ENCODE measurements at places on chromosomes 12 and 14.

DNA sequence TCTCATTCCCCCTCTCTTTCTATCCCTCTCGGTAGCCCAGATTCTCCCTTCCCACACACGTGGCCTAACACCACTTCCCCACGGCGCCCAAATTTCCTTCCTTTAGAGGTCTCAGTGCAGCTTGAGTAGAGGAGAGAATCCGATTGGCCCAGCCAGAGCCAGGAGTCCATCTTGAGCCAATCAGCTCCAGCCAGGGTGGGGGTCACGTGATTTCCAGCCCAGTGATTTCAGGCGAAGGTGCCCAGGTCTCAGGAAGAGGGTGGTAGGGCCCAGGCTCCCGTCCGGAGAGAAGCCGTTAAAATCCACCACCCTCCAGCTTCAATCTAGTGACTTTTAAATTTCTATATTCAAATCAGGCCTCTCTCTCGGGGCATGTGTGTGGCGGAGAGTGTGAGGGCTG lies 45.2 kb upstream of the MYL2 start:
- no peak for DNase-seq

DNA sequence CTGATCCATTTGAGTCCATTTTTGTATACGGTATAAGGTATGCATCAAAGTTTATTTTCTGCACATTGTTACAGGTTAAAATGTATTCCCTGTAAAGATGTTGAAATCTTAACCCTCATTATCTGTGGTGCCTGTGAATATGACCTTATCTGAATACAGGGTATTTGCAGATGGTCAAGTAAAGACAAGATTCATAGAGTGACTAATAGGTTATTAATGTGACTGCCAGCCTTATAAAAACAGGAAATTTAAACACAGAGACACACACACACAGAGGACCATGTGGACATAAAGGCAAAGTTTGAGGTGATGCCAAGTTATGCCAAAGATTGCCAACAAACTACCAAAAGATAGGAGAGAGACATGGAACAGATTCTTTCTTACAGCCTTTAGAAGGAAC lies 347.2 kb upstream of the DCN start:
- DNase-seq, result no peak

GRCh38 chr14:95034788-95035187 lies 122.5 kb downstream of the DICER1 start:
- no peak for DNase-seq

GRCh38 chr14:94545131-94545841 lies 16.0 kb upstream of the SERPINA4 start:
- DNase-seq, result no peak

DNA sequence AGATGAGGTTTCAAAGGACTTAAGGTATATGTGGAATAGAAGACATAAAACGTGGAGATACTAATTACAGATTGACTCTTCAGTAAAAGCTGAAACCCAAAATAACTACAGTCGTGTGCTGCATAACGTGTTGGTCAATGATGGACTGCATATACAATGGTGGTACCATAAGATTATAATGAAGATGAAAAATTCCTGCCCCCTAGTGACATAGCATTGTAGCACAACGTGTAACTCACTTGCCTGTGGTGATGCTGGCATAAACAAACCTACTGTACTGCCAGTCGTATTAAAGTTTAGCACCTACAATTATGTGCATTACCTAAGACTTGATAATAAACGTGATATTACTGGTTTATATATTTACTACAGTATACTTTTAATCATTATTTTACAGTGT lies 150.3 kb downstream of the LRRK2 start:
- DNase-seq, result no peak

GRCh38 chr12:33383503-33383902 lies 56.1 kb downstream of the SYT10 start:
- no peak for DNase-seq

DNA sequence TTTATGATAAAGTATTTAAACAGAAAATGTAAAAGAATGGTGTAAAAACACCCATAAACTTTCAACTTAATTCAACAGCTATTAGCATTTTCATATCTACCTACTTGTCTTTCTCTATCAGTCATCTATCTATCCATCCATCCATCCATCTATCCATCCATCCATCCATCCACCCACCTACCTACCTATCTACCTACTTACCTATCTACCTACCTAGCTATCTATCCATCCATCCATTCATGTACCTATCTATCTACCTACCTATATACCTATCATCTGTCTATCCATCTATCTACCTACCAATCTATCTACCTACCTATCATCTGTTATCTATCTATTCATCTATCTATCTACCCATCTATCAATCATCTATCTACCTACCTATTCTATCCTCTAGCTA lies 8.5 kb downstream of the NOS1 start:
- no peak for DNase-seq

- no peak for DNase-seq
Observed at GRCh38 chr12:124001343-124001742, 28.3 kb downstream of the ZNF664 start.

DNA sequence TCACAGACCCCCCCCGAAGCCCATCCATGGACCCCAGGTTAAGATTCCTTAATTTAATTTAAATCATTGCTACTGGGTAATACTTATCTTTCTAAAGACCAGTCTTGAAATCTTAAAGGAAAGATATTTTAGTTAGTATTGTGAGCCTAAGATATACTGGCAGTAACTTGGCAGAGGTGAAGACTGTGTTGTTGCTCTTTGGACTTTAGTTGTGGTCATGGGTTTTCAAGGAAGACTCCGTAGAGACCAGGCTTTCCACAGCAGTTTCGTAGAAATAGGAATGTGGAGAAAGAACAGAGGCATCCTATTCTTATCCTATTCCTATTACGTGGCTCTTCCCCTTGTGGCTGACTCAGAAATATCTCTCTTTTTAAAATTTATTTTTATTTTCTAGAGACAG lies 99.0 kb downstream of the SCN8A start:
- no peak for DNase-seq

DNA sequence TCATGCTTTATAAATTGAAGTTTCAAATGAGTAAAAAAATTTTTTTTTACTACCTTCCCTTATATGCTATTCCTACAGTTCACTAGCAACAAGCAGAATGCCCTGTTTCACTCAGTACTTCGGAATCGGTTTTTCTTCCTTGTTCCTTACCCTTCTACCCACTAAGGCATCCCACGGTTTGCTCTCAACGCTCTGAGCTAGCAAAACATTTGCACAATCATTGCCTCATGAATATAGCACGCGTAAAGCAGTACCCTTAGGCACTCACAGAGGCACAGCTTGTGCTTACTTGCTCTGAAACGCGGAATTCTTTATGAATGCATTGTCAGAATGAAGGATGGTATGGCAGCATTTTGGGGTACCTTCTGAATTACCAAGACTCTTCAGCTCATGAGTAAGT lies 45.0 kb downstream of the PPP1R13B start:
- DNase-seq, result no peak

DNA sequence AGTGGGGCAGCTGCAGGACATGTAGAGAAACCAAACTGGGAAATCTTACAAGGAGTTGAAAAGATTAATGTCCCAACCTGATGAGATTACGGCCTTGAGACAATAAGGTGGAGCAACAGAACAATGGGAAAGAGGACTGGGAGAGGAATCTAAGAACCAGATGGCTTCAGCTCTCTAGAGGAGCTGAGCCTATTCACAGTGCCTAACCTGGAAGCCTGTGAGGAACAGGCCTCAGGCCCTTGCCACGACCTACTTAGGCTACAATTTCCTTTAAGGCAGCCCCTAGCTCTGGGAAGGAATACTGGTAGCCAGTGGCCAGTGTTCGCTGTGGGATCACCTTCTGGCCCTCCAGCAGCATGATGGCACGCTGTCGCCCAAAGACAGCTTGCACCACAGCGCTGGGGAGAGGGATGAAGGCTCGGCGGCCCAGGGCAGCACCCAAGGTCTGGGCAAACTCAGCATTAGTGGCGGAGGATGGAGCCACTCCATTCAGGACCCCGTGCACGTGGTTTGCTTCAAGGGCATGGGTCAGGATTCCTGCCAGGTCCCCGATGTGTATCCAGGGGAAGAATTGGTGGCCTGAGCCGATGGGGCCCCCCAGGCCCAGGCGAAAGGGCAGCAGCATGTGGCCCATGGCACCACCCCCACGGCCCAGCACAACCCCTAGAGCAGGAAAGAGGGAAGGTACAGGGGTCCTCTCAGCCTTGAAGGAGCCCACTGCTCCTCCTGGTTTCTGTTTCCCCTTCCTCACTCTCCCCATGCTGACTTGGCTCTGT lies 2.6 kb downstream of the SDR39U1 start:
- DNase-seq, result no peak

DNA sequence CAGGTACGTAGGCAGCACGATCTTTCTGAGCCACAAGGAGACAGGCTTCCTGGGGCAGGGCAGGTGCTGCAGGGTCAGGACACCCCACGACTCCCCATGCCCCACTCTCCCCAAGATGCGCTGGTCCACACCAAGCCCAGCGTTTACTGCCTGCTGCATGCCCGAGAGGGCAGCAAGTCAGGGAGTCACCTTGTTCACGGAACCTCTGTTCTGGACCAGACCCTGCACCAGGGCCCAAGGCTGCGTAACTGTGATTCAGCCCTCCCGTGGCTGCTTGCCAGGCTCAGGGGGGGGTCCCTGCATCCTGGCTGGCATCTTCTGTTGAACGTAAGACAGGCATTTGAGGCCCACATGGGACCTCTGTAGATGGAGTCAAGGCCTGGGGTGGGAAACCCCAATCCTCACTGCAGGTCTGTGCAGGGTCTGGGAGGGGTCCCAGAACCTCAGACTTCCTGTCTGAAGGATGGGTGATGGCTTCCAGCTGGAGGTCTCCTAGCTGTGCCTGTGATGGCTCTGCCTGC lies 228.6 kb upstream of the RTL1 start:
- DNase-seq, result no peak

- DNase-seq, result no peak
Observed at GRCh38 chr14:97410667-97411620, 613.8 kb downstream of the VRK1 start.

DNA sequence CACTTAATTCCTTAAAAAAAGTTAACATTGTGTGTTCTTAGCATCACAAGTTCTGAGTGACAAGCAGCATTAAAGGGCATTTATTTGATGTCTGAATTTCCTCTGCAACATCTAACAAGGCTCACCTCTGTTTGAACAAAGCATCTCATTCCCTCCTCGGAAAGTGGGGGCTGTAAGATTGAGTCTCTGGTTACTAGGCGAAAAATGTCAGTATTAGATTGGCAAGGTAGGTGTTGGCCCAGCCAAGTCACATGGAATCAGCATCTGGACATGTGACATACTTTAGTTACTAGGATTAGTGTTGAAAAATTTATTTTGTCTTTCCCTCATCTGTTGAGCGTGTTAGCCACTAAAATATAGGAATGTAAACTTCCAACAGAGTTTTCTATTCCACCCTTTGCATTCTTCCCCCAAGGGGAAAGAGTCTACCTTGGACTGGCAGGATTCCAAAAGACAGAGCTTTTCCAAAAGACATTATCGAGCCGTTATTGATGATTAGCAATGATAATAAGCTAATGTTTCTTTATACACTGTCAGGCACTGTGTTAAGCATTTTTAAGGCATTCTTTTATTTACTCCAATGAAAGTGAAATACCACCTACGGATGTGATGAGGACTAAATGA lies 194.9 kb upstream of the BTG1 start:
- DNase-seq, result no peak

DNA sequence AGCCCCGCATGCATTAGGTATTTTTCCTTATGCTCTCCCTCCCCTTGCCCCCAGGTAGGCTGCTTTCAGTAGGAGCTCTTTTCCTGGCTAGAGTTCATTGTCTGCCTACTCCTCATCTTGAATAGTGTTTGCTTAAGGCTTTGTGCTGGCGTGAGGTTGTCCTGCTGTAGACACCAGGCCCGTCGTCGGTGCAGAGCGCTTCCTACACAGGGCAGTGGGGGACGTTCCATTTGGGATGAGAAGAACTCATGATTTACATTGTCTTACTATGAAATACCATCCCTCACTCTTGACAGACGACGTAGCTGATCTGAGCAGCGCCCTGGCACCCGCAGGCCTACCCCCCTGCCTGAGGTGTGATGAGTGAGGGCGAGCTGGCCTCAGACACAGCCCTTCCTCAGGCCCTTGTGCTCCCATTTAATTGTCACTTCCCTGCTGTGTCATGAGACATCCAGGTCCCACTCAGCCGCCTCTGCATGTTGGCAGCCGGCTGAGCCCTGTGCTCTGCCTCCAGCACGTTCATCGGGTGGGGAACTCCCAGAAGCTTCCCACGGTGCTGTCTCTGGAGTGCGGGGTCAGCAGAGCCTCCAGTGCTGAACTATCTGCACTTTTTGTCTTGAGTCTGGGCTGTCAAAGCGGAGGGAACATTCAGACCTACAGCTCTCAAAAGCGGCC lies 76.0 kb downstream of the WDR20 start:
- no peak for DNase-seq

DNA sequence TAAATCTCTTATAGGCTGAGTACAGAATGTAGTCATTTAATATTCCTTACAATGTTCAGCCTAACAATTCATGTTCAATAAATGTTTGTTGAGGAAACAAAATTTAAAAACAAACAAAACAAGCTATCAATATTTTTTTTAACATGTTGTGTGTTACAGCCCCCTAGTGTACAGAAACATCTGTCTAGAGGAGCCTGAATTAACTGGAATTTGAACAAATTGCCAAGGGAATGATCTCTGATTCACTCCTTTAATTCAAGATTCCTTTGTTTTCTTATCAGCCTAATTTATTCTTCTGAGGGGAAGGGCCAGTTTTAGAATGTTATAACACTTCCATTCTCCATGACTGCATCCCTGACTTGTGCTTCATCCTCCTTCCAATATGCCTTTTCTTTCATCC lies 127.2 kb downstream of the CMAS start:
- no peak for DNase-seq

DNA sequence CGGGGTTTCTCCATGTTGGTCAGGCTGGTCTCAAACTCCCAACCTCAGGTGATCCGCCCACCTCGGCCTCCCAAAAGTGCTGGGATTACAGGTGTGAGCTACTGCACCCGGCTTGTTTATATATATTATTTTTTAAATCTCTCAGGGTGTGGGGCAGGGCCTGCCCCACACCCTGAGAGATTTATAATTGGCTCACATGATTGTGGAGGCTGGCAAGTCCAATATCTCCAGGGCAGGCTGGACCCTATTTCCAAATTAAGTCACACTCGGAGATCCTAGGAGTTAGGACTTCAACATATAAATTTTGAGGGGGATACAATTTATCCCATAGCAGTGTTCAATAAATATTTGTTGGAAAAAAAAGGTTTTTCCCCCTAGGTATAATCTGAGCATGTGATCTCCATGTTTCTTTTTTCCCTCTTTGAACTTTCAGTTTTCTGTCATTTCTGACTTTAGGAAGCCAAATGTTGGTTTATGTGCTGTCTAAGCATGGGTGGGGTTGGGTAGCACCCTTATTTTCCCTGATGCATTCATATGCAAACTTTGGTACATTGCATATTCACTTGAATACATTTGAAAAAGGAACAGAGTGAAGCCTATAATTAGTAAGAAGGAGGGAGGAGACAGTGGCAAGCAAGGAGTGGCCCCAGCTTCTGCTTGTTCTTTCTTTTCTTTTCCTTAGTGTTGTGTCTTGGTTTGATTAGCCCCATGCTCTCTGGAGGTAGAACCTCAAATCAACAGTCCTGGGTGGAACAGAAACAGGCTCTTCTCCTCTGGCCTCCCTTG lies 8.7 kb upstream of the A2ML1 start:
- no peak for DNase-seq

- no peak for DNase-seq
Observed at GRCh38 chr14:20417250-20418186, 4.2 kb upstream of the TEP1 start.
